ENCODE measurements at places on chromosomes 2 and 18. TPM values are rescaled to one million over a fixed set of nuclear protein-coding genes. Genes with fewer than 3 reads are reported as not detected.

The RAB17 gene
- 0.26 TPM for total RNA-seq

The REG3A gene
- total RNA-seq: not detected

The GIGYF2 gene
- 64.7 TPM for total RNA-seq

The SP100 gene
- total RNA-seq: 93.0 TPM

The RPL37A gene
- total RNA-seq: 3,233 TPM

The NMUR1 gene
- 0.50 TPM for total RNA-seq

The CRACDL gene
- total RNA-seq: not detected

The UGT1A3 gene
- not detected for total RNA-seq

The CYP27C1 gene
- total RNA-seq: not detected

The SCYGR4 gene
- not detected for total RNA-seq

The NCOA1 gene
- total RNA-seq: 14.6 TPM

The HRH4 gene
- total RNA-seq: under 0.01 TPM

The C2orf15 gene
- total RNA-seq: under 0.01 TPM

The EPC2 gene
- total RNA-seq: 22.8 TPM

The HNMT gene
- 139 TPM for total RNA-seq

The RTP5 gene
- not detected for total RNA-seq

The FBLN7 gene
- total RNA-seq: 0.99 TPM

The PLEKHH2 gene
- total RNA-seq: 14.0 TPM

The NXPH2 gene
- total RNA-seq: not detected

The FSHR gene
- total RNA-seq: not detected

The CFAP210 gene
- total RNA-seq: not detected

The TMEM37 gene
- 2.6 TPM for total RNA-seq

The PDE1A gene
- 6.7 TPM for total RNA-seq

The CPO gene
- total RNA-seq: under 0.01 TPM

The RUFY4 gene
- total RNA-seq: not detected

The TLX2 gene
- total RNA-seq: not detected

The GAD1 gene
- 0.26 TPM for total RNA-seq

The KLHL14 gene
- not detected for total RNA-seq

The KCNG3 gene
- under 0.01 TPM for total RNA-seq

The LYG2 gene
- total RNA-seq: not detected

The ACTG2 gene
- 4.1 TPM for total RNA-seq

The SDC1 gene
- total RNA-seq: 56.8 TPM

The PIEZO2 gene
- total RNA-seq: 6.6 TPM

The SPHKAP gene
- not detected for total RNA-seq

The ITSN2 gene
- total RNA-seq: 43.4 TPM

The ITPRIPL1 gene
- total RNA-seq: 4.6 TPM

The CD302 gene
- 9.4 TPM for total RNA-seq

The BOLL gene
- total RNA-seq: not detected

The ACOXL gene
- total RNA-seq: not detected

The PDE11A gene
- not detected for total RNA-seq

The NCL gene
- 97.6 TPM for total RNA-seq

The DIPK1C gene
- not detected for total RNA-seq

The OXER1 gene
- 0.26 TPM for total RNA-seq

The NAT8 gene
- total RNA-seq: not detected

The LIMS1 gene
- total RNA-seq: 52.7 TPM

The ERLEC1 gene
- 87.7 TPM for total RNA-seq

The TTC27 gene
- total RNA-seq: 18.2 TPM

The IL1RL2 gene
- 3.1 TPM for total RNA-seq

The ANKRD23 gene
- total RNA-seq: 1.3 TPM

The SERPINB12 gene
- not detected for total RNA-seq

The HDLBP gene
- total RNA-seq: 1,289 TPM

The CIB4 gene
- total RNA-seq: not detected

The EVA1A gene
- total RNA-seq: 16.2 TPM

The C2orf81 gene
- 1.5 TPM for total RNA-seq

The IL1R2 gene
- total RNA-seq: 1.0 TPM

The DSG4 gene
- total RNA-seq: not detected

The ALK gene
- under 0.01 TPM for total RNA-seq

The CYRIA gene
- total RNA-seq: 10.2 TPM

Measured in fibroblast of lung (primary cell).